ENCODE measurements at places on chromosomes 16 and 17.

- no peak for DNase-seq
These were observed 72.3 kb downstream of the CYTH1 start for GRCh38 chr17:78709751-78710181.

- DNase-seq, result no peak
These were observed 14.7 kb downstream of the LRRC75A start for GRCh38 chr17:16477255-16477654.

DNA sequence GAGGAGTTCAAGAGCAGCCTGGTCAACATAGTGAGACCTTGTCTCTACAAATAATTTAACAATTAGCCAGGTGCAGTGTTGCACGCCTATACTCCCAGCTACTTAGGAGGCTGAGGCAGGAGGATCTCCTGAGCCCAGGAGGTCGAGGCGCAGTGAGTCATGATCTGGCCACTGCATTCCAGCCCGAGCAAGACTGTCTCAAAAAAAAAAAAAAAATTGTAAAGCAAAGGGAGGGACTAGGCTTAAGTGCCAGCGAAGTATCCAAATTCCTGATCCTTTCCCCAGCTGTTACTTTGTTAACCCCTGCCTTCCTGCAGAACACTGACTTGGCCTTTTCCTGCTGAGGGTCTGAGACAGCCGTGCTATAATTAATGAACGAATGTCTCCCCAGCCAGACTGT, 2.7 kb downstream of the GDPD3 start:
- DNase-seq, result no peak

GRCh38 chr17:72373910-72374741, 253.3 kb downstream of the SOX9 start:
- peak; percentile 93 for DNase-seq

DNA sequence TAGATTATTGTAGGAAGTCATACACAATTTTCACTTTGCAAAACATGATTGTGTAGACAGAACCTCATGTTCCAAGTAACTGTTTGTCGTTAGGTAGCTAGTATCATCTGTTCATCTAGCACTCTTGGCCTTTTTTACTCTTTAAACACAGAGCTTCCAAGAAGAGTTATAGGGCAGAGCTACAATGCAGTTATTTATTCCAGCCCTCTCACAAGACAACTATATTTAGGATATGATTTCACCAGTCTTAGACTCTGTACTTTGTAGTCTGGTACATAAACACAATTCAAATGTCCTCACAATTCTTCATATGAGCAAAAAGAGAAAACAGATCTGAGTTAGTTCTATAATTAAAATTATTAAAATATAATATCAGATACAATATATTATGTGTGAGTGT, 37.9 kb downstream of the KCNJ2 start:
- DNase-seq, result no peak

- peak; percentile 95 for DNase-seq
These were observed 13.1 kb upstream of the PRR35 start for GRCh38 chr16:546909-547770.

DNA sequence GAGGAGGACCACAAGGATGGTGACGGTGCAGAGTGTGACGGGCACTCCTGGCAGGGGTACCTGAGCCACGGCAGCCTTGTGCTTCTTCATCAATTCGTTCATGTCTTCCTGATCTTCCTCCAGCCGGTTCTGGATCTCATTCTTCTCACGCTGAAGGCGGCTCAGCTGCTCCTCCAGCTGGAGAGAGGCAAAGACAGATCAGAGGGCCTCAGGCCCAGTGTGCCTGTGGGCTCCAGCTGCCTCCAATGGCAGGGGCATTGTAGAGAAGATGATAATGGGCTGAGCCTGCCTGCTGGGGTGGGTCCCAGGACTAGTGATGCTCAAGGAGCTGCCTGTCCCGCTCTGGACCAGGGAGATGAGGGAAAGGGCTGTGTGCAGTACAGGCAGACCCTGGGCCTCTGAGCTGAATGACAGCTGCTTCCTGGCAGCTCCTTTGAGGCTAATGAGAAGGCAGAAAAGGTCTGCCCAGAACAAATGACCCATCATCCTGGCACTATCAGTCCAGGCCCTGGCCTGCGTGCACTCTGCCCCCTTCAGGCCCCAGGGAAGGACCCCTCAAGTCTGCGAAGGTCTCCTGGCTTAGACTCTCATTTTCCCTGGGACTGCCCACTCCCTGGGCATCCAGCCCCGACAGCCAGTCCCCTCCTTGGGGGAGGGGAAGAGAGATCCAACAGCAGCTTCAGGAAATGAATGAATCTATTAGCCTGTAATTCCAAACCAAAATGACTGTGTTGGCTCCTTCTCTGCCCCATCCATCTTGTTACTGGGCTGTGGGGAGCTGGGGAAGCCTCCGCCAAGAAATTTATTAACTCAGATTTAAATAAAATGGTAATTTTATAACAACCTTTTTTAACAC, 48.0 kb downstream of the PIPOX start:
- DNase-seq, result peak; percentile 45

GRCh38 chr17:16463358-16464302, 28.4 kb downstream of the LRRC75A start:
- DNase-seq, result peak; percentile 67

- DNase-seq, result no peak
These were observed 39.0 kb downstream of the NLK start for GRCh38 chr17:28081467-28081866.

Measured in BE2C (cell line).